ENCODE measurements at places on chromosomes 16 and 17.

GRCh38 chr16:3173892-3174617 lies 13.9 kb upstream of the OR1F1 start:
- DNase-seq, result peak; percentile 67

GRCh38 chr16:89067677-89068443 lies 25.8 kb upstream of the ACSF3 start:
- DNase-seq, result no peak

DNA sequence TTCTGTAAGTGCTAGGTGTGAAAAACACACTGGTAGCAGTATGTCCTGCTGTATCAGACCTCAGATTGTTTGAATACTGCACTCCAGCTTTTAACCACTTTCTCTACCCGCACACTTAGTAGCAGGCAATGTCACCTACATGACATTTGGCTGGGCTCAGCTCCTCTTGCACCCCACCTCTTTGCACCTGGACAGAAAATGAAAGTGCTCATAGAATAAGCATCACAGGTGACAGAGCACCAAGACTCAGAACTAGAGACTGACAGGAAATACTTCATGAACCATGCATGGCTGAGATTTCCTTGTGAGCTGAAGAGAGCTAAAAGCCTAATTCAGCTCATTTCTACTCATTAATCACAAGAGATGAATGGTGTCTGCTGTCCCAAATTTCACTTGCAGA lies 1014.2 kb upstream of the CDH8 start:
- no peak for DNase-seq

DNA sequence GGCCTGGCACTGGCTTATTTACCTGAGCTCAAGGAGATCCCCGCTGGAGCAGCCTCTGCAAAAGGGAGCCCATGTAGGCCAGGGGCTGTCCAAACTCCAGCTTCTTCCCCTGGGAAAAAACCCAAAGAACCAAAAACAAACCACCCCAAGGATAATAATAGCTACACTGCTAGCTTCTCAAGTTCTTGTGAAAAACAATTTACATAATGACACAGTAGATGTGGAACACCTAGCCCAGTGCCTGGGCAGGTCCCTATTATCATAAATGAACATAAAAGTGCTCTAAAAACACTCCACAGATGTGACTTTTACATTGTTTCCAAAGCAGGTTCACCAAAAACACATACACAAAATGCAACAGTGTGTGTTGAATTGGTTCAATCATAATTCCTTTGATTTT lies 27.3 kb downstream of the CENPV start:
- DNase-seq, result no peak

DNA sequence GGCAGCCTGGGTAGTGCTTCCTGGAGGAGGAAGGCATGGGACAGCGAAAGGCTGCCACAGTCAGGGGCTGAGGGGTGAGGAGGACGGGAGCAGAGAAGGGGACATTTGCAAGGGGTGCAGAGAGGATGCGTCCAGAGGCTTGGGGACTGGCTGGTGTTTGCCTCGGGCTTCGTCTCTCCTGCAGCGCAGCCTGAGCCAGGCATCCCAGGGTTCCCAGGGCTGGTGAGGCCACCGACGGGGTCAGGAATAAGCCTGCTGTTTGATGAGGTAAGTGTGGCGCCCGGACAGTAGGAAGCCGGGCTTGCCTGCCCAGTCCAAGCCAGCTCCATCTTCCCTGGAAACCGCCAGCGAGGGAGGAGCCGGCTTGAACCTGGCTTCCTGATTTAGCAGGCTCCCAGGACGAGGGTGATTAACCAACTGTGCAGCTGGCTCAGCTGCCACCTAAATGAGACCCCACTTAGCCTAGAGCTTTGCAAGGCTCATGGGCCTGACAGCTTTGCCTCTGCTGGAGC lies 47.8 kb downstream of the PITPNM3 start:
- no peak for DNase-seq

DNA sequence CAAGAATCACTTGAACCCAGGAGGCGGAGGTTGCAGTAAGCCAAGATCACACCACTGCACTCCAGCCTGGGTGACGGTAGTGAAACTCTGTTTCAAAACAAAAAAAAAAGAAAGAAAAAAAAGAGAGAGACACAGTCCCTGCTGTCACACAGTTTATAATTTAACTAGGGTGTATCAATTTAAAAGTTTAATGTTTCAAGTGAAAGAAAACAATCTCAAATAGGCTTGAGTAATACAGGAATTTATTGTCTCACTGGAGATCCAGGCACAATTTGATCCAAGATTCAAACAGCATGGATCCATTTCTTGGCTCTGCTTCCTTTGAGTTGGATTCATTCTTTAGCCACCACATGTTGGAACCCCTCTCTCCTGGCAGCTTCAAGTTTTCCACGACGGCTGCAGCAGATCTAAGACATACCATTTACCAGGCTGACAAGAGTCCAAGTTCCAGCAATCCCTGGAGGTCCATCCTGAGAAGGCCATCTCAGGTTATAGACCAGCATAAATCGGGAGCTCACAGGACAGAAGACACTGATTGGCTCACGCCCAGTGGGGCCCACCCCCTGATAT lies 97.5 kb downstream of the YPEL2 start:
- DNase-seq, result no peak

- DNase-seq, result no peak
These were observed 4.2 kb downstream of the SLX4 start for GRCh38 chr16:3607161-3607560.

GRCh38 chr17:81400154-81400977 lies 5.1 kb downstream of the BAHCC1 start:
- peak; percentile 61 for DNase-seq

GRCh38 chr16:17409894-17410293 lies 60.9 kb downstream of the XYLT1 start:
- DNase-seq, result no peak

- DNase-seq, result no peak
These were observed 18.2 kb upstream of the QRICH2 start for GRCh38 chr17:76326306-76326705.

GRCh38 chr17:80361495-80362220 lies 53.3 kb upstream of the ENDOV start:
- DNase-seq, result peak; percentile 14

DNA sequence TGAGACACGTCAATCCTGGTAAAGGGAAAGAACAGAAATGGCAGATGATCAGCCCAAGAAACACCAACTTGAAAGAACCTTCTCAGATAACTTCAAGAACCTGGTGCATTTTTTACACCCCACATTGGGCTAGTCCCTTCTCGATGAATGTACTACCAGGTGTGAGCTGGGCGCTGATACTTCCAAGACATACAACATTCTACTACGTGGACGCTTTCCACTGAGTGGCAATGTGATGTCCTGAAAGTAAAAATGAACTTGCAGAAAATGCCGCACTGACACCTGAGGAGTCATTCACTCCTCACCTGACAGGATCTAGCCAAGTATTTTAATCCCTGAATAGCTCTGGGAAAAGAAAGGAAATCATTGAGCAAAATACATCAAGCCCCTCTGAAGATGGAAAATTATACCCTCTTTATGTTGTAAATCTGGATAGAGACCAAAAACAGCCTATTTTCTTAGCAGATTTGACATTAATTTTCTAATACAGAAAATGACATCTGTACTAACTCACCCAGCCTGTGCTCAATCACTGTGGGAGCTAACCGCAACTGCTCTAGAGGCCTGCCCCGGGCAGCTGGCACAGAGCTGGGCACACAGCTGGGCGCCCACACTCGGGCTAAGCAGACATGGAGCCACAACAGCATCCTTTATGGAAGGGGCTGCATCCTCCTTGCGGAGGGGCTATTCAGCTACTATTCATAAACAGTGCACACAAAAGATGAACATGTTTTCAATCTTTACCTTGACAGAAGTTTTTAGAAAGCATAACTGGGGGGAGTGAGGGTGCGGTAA lies 16.2 kb downstream of the SNN start:
- no peak for DNase-seq

- DNase-seq, result no peak
These were observed 23.9 kb downstream of the NLRC5 start for GRCh38 chr16:57013229-57013628.

GRCh38 chr17:41150026-41150425 lies 401 bp upstream of the KRTAP4-5 start:
- DNase-seq, result no peak
